ENCODE measurements at places on chromosomes 13 and 19.

GRCh38 chr13:24663586-24663985 lies 16.6 kb upstream of the ATP12A start:
- no peak for DNase-seq

DNA sequence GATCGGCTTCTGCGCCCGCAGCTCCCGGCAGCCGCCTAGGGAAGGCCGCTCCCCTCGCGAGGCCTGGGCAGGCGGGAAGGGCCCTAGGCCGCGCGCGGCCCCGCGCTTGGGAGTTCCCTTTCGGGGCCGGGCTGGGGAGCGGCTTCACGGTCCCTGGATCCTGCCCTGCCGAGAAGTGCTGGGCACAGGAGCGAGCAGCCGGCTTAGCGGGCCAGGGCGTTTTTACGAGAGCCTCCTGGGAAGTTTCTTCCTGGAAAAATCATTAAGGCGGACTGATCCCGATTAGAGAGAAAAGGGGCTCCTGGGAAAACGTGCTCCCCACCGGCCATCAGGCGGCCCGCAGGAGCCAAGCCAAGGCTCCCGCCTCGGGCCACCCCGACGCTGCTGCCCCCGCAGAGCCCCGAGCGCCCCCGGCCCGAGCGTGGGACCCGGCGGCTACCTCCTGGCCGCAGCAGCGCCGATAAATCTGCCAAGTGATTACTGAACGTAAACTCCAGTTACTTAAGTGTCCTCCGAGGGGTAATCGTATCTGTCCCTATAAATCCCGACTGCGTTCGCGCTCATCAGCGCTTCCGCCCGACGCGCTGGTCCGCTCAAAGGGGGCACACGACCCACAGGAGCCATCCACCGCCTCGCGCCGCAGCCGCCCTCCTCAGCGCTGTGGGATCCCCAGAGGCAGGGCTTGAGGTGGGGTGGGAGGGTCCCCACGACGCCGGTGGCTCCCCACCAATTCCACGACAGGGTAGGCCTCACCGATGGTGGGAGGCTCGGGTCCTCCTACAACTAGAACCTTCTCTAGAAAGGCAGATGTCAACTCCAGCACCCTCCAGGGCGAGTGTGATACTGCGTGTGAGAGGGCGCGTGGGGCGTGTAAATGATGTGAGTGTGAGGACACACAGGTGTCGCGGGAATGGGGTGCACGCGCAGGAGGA lies 2.8 kb downstream of the ZIC5 start:
- DNase-seq, result no peak

DNA sequence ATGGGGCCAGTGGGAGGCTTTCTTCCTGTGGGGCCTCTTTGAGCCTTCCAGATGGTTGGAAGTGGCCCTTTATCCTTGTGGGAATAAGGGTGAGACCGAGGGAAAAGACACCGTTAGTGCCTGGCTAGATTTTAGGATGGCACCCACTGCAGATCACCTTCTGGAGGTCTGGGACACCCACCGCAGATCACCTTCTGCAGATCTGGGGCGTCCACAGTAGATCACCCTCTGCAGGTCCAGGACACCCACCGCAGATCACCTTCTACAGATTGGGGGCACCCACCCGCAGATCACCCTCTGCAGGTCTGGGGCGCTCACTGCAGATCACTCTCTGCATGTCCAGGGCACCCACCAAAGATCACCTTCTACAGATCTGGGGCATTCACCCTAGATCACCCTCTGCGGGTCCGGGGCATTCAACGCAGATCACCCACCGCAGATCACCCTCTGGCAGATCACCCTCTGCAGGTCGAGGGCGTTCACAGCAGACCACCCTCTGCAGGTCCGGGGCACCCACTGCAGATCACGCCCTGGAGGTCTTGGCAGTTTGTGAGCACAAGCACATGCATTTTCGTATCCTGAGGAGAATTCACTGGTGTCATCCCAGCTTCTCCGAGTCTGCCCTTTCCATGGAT lies 153.4 kb upstream of the TSHZ3 start:
- DNase-seq, result no peak

GRCh38 chr13:51323824-51324511 lies 15.5 kb upstream of the SERPINE3 start:
- DNase-seq, result no peak

GRCh38 chr19:38387550-38388348 lies at the start of gene GGN:
Gene GGN (minus strand): TSS chr19:38388034. CDS start chr19:38387261, 773 bp downstream.
- peak; percentile 92 for DNase-seq

GRCh38 chr19:4152241-4152998 lies 1.0 kb upstream of the CREB3L3 start:
- no peak for DNase-seq

Measured in breast epithelium (tissue), 4 donors.